Lower lobe of right lung (tissue), 2 donors: ENCODE measurements at places on chromosomes 12 and 14. TPM values are rescaled to one million over a fixed set of nuclear protein-coding genes. Genes with fewer than 3 reads are reported as not detected.

Gene KCNA5
- total RNA-seq, result 1.5 TPM

- H3K36me3 ChIP-seq, result no peaks in the 10 kb centered on the region
- no peaks in the 10 kb centered on the region for H3K27me3 ChIP-seq
- no peak for DNase-seq
- no peak overlapping the region for H3K4me3 ChIP-seq
- no peaks in the 10 kb centered on the region for H3K4me1 ChIP-seq
These were observed 76.5 kb downstream of the TRMT5 start for GRCh38 chr14:60904381-60904780.

DNA sequence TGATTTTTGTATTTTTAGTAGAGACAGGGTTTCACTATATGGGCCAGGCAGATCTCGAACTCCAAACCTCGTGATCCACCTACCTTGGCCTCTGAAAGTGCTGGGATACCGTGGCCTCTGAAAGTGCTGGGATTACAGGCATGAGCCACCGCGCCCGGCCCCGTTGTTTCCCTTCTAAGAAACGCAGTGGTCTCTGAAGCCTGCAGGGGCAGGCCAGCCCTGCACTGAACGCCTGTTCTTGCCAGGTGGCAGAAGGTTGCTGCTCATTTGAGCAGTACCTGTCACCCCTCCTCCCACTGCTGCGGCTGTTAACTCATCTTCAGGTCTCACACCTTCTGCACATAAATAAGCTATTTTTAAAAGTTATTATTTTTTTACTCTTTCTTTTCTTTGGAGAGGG lies 24.3 kb downstream of the GPRC5A start:
- peaks cover 20% of the 10 kb centered on the region for H3K36me3 ChIP-seq
- H3K27me3 ChIP-seq, result no peaks in the 10 kb centered on the region
- H3K4me1 ChIP-seq, result peaks cover 16% of the 10 kb centered on the region
- H3K27ac ChIP-seq, result peak overlapping the region; percentile 39
- no peak overlapping the region for H3K4me3 ChIP-seq
- DNase-seq, result no peak

- no peaks in the 10 kb centered on the region for H3K4me1 ChIP-seq
- peaks cover 90% of the 10 kb centered on the region for H3K27me3 ChIP-seq
- H3K4me3 ChIP-seq, result peak overlapping the region; percentile 56
These were observed 458 bp upstream of the HOXC4 start for GRCh38 chr12:54053003-54053750.

Gene IL26
- total RNA-seq, result not detected

DNA sequence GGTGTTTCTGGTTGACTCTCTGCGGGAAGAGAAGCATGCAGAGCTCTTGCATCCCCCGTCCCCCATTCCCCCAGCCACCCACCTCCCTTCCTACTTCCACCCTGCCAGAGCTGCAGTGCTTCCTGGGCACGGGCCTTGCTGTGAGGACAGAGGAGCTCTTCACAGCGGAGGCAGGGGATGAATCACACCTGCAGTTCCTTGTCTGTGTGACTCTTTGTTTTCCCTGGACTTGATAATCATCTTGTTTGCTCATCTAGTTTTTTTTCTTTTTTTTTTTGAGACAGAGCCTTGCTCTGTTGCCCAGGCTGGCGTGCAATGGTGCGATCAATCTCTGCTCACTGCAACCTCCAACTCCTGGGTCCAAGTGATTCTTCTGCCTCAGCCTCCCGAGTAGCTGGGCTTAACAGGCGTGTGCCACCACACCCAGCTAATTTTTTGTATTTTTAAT lies 27.8 kb downstream of the ANKRD9 start:
- H3K36me3 ChIP-seq, result no peaks in the 10 kb centered on the region
- DNase-seq, result no peak
- H3K4me3 ChIP-seq, result no peak overlapping the region
- H3K27ac ChIP-seq, result no peak overlapping the region

Gene KCNH5
- not detected for total RNA-seq

Gene IL31
- not detected for total RNA-seq

DNA sequence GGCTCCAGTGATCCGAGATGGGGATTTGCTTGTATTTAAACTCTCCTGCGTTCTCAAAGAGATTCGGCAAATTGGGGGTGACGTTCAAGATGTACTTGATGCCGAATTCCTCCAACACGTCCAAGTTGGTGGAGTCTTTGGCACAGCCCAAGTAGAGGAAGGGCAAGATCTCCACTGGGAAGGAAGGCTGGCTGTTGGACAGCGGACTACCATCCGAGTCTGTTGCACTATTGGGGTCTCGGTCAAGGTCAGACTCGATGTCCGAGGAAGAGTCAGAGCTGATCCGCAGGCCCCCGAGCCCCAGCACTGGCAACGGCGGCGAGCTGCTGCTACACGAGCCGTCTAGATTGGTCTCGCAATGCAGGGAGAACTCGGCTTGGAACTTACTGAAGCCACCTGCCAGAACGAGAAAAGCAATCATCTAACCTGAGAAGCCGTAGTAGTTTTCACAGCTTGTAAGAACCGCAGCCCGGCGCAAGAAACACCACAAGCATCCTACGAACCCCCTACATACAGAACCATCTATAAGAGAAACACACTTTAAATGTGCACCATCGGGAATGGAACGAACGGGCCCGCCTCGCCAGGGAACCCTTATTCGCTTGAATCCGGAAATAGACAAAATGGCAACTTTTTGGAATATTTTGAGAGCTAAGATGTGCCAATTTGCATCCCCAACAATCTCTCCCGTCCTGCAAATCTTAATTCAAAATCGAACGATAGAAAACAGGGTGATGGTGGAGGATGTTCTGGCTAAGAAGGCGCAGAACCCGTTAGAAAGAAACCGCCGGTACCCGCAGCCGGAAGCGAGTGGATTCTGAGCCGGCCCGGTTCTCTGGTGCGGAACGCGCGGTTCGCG lies 1.4 kb downstream of the DUSP6 start:
- peaks cover 35% of the 10 kb centered on the region for H3K36me3 ChIP-seq
- H3K27me3 ChIP-seq, result no peaks in the 10 kb centered on the region
- peak overlapping the region; percentile 89 for H3K4me3 ChIP-seq
- DNase-seq, result peak; percentile 62

Gene OAS3
- total RNA-seq, result 65.8 TPM

GRCh38 chr14:72517736-72518135 lies 376.2 kb downstream of the DPF3 start:
- DNase-seq, result no peak
- H3K27ac ChIP-seq, result no peak overlapping the region
- H3K27me3 ChIP-seq, result no peaks in the 10 kb centered on the region
- H3K4me1 ChIP-seq, result peaks cover 18% of the 10 kb centered on the region
- H3K36me3 ChIP-seq, result no peaks in the 10 kb centered on the region
- H3K4me3 ChIP-seq, result no peak overlapping the region

DNA sequence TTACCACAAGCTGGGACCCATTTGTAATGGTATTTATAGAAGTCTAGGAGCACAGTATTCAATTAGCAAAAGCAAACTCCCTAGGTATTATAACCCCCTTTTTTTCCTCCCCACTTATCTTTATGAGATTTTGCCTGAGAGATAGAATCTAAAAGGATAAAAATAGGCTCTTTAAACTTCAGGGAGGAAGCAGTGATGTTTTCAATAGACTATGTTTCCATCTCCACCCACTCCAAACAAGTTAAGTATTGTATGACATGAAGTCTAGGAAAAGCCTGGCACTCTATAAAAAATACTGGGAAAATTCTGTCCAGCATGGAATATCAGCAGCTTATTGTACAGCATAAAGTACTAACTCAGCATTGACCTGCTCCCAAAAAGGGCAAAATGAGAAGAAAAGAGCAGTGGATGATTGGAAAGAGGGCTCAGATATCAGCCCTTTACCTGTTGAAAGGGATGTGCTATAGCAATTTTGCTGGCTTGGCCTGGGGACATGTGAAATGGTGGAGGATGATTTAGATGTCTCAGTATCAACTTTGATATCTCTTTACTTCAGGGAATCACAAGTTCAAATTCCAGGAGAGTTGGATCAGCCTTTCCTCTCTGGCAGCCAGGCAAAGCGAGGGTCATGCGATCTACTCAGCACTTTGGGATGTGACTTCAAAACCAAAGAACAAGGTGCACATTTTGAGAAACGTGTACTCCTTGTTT lies 72.4 kb downstream of the IGF1 start:
- H3K27ac ChIP-seq, result no peak overlapping the region
- no peaks in the 10 kb centered on the region for H3K4me1 ChIP-seq
- no peak overlapping the region for H3K4me3 ChIP-seq
- no peak for DNase-seq
